ENCODE measurements at places on chromosomes 7 and 10.

DNA sequence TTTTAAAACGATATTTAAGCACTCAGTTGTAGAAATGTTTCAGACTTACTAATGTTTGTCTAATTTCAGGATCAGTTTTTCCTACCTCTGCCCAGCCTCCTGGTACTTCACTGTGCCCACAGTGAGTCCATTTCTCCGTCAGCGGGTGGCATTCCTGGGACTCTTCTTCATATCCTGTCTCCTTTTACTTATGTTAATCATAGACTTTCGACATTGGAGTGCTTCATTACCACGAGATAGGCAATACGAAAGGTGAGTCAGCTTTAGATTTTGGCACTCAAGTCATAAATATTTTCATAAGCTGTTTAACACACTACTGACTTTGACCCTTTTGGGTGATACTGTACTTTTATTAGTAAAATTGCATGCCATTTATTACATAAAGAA, 2.1 kb downstream of the ENTPD7 start:
- DNase-seq, result no peak

DNA sequence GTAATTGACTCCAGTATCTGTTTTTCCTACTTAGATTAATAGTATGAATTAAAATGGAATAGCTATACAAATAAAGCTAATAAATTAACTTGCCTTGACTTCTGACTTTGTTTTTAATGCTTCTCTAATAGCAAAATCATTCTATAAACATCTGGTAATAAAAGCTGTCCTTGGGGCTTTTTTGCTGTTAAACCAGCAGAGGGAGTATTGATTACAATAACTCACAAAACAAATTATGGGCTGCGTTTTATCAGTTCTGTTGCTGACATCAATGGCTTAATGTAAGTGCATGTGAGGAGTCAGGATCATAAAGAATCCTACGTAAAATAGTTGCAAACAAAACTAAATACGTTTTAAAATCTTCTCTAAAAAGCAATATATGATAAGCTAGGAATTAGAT, 667.8 kb downstream of the PCDH15 start:
- no peak for DNase-seq

DNA sequence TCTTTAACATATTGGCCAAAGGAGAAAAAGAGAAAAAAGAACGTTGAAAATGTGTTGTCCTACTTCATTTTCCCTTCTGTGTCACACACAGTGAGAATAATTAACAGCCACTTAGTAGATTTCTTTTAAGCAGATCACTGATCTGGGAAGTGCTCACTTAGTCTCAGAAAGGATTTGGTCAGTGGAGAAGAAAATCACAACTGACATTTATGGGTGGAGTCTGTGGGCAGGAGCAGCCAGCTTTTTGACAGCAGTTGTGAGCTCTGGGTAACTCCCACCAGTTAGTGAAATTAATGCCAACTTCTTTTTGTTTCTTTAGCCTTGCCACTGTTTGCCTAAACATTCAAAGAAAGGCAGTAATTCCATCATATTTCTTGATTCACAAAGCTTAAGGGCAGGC, 49.7 kb downstream of the CDK14 start:
- DNase-seq, result no peak

DNA sequence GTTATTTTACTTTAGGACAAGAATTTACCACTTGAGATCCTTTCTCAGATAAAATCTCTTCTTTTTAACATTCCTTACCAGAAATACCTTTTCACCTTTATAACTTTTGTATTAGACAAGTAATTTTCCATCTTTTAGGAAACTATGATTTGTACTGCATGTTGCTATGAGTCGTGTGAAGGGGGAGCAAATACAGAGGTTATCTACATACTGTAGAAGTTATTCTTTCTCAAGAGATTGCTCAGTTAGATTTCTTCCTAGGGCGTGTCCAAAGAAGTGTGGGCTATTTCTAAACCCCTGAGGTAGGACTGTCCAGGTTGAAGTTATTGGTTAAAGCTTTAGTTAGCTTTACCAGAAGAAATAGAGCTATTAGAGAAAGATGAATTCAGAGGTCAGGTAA, 30.2 kb upstream of the ARHGAP12 start:
- no peak for DNase-seq

DNA sequence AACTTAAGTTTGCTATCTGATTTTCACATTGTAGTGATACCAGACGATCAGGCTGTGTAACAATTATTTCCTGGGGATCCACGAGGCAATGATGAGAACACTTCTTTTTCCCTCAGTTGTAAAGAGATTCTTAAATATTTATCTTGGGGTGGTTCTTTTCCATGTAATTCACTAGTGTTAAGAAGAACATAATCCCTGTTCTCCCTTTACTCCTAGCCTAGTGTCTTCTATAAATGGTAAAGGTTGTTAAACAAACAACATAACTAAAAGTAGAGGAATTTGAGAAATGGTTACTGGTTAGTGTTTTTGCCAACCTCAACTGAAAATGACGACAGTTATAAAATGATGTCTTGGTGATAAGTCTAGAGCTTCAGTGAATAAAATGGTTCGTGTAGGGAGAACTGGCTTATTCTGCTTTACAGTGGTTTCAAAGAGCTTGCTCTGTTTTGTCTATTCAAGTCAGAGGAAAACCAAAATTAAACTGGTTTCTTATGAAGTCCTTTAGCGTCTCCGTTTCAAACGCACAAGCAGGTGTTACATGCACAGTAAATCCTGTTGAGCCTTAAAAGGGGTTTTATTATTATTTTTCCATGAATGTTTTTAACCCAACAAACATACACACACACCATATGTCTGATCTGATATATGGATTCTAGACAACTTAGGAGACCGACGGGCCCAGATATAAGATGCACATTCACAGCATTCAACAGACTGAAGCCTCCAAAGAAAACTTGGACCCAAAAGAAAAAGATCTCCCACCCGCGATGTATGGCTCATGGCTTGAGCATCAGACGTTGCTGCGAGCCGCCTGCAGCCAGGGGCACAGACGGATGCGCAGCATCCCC, 1.1 kb downstream of the TBX20 start:
- no peak for DNase-seq

DNA sequence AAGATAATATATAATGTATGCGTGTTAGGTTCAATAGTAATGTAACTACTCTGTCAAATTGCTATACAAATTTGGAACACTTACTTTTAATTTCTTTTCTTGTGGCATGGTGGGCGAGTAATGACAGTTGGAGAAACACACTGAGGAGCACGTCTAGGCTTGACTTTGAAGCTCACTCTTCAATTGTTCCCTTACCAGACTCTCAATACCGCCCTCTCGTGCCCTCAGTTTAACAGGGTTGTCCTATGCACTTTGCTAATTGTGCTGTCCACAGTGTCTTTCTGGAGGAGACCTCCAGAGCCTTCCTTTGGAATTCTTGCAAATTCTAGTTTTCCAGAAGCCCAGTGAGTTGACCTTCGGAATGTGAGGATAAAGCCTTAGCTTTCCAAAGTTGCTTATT, 107.2 kb upstream of the RELN start:
- DNase-seq, result no peak

DNA sequence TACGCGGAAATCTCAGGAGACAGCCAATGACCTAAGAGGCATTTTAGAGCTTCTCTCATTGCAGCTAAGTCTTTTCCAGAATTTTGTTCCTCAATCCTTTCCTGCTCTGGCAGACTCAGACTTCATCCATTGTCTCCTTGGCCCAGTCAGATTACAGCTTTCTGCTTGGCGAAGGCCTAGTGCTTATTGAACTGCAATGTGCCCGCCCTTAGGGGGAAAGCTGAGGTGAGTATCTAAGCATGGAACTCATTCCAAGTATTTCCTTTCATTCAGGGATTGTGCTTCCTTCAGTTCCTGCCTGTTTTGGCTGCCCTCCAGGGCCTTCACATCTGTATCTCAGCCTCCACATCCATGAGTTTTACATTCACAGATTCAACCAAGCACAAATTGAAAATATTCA, 37.5 kb downstream of the PRLHR start:
- no peak for DNase-seq

- DNase-seq, result no peak
These were observed 1.1 kb downstream of the FUOM start for GRCh38 chr10:133356549-133357284.

GRCh38 chr10:1654811-1655356, 82.4 kb downstream of the ADARB2 start:
- no peak for DNase-seq

DNA sequence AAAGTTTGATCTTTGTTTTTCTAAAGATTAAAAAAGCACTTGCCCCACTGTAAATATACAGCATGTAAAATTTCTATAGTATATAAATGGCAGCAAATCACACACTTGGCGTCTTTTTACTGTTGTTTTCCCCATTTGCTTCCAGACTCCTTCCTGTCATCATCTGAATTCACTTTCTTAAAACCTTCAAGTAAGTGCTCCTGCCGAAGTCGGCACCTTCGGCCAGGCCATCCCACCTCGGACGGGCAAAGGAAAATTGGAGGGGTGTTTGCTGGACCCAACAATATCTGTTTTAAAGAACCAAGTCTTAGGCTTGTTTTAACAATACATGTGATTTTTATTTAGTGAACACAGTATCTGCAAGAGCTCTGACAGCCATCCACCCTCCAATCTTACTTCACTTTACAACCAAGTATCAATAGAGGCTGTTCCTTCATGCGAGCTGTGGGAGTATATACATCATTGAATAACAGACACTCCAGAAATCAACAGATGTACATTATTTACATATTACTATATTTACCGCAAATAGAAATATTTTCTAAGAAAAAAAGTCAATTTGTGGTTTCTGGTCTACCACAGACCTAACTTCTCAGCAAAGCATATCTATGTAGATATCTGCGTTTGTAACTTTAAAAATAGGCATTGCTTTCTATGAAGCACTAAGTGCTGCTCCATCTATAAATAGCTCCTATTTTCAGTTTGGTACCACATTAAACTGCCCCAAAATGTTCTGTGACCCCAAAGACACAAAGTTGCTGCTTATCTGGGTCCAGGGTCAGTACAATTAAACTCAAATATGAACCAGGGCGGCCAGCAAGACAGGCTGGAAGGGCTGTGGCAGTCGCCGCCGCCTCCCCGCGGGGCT, 110.7 kb downstream of the CYTH3 start:
- no peak for DNase-seq

DNA sequence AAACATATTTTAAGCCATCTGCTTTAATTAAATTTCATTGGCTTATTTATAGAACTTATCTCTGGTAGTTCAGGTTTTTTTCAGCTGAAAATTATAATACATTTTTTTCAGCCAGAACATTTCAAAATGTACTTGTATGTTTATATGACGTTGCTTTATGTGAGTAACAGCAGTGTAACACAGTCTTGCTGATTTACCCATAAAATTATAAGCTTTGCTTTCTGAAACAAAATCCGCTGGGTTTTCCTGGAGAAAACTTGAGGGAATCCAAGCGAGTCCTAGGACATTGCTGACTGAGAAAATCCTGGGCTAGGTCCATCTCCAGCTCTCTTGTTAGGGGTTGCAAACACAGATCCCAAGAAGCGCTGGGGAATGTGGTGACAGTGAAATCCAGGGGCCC, 112.2 kb upstream of the GATA3 start:
- DNase-seq, result no peak

DNA sequence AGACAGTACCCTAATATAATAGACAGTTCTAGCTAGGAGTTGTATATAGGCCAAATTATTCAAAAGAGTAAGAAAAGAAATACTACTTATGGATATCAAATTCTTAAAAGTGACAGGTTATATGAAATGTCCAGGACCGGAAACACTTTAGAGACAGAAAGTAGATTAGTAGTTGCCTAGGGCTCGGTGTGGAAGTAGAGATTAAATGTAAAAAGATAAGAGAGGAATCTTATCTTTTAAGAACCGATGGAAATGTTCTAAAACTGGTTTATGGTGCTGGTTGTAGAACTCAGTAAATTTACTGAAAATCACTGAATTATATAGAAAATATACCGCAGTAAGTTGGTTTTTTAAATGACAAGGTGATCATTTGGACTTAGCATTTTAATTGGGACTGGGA, 147.5 kb upstream of the ASAH2 start:
- DNase-seq, result no peak

DNA sequence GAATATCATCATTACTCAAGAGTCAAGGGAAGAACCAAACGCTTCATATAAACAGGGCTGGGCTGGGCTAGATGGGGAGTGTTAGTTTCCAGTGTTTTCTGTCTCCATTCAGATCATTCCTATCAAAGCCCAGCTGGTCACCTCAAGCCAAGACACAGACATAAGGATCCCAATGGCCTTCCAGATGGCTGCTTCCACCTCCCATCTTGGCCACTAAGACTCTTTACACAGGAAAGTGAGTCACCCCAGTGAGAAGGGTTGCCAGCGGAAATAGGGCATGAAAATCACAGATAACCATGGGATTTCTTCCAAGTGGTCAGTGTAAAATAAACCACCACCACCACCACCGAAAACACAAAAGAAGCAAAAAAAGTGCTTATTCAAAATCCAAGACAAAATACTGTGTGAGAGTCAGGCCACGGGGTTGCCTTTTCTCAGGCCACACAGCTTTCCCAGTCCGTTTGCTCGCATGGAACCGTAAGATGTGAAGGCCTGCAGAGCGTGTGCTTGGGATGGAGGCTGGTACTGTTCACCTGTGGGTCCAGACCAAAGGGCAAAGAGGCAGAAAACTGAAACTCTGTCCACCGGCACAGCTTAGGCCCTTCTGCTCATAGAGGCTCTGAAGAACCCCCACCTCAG, 5.6 kb downstream of the PRSS2 start:
- no peak for DNase-seq

DNA sequence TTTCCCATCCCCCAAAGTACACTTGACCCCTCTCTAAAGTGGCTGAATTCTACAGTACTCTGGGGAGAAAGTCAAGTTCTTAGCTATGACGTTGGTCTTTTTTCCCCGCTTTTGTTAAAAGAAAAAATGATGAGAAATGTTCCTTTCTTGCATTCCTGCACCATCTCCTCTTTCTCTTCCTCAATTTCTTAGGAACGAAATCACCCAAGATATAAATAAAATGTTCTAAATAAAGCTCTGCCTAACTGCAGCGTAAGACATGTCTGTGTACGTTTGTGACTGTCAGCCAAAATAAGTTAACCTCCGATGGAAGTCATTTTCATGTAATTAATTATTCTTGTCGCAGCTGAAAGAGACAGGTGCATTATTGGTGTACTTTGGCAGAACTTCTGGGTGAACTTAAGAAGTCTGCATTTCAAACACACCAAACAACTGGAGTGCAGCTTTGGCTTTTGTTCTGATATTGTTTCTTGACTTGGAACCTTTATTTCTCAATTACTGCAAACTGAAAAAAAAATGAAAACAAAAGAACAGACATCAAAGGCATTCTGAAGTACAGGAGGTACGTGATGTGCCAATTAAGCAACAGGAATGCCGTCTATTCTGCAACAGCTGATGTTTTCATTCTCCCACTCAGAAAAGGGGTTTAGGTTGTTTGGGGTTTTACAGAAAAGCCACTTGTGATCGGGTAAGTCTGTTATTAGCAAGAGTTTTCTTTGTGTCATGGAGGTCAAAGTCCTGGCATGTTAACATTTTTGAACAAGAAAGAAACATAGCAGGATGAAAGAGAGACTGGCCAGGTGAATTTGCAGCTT, 82.4 kb upstream of the SDK1 start:
- DNase-seq, result no peak

All from activated T-helper 1 cell treated with anti-CD3 and anti-CD28 coated beads, Interleukin-2, amount 50 U/mL, for 16 hours (primary cell).